Activated naive CD4-positive, alpha-beta T cell (primary cell): ENCODE measurements at places on chromosomes 3 and 15.

DNA sequence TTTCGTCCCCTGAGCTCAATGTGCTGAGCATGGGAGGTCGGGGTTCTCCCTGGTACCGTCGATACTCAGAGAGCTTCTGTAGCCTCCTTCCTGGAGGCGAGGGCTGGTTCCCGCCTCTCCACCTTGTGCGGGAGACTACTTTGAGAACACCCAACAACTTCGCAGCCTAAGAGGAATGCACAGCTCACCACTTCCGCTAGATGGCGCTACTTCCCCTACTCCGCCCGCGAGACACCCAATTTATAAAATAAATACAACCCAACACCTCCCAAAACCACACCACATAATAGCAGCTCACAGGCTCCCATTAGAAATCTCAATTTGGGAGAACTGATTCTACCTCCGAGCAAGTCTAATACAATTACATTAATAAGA is 1.2 kb downstream of the RGMA start:
- peak; percentile 15 for DNase-seq

DNA sequence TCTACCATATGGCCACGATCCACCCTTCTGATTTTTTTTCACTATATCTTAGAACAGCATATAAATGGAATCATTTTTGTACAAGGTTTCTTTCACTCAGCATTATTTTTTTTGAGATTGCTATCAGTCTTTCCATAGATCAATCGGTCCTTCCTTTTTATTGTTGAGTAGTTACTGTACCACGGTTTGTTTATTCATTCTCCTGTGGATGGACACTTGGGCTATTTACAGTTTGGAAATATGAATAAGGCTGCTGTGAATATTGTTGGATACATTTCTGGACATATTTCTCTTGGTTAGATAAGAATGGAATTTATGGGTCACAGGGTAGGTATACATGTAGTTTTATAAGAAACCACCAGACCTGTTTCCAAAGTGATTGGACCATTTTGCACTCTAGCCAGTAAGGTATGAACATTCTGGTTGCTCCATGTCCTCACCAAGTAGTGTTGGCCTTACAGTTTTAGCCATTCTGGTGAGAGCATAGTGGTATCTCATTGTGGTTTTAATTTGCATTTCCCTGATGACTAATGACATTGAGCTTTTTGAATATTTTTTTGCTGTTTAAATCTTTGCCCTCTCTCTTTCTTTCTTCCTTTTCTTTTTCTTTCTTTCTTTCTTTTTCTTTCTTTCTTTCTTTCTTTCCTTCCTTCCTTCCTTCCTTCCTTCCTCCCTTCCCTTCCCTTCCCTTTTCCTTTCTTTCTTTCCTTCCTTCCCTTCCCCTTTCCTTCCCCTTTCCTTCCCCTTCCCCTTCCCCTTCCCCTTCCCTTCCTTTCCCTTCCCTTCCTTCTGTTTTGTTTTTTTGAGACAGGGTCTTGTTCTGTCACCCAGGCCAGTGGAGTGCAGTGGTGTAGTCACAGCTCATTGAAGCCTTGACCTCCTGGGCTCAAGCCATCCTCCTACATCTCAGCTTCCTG is 49.2 kb downstream of the LRRK1 start:
- DNase-seq: no peak

DNA sequence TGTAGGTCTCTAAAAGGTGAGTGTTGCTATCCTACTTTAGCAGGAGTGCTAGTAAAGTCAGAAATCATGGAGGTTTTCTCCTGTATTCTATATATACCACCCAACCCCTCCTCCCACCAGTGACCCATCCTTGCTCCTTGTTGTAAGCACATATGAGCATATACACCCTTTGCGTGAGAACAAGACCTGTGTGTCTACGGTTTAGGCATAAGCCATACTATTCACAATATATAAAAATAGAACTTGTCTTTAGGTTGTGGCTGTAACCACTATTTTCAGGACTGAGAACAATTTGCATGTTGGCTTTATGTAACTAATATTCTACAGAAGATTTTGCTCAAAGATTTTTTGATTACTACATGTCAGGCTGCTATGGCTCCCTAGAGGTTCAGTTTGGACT is 59.1 kb upstream of the TOP2B start:
- DNase-seq: no peak

DNA sequence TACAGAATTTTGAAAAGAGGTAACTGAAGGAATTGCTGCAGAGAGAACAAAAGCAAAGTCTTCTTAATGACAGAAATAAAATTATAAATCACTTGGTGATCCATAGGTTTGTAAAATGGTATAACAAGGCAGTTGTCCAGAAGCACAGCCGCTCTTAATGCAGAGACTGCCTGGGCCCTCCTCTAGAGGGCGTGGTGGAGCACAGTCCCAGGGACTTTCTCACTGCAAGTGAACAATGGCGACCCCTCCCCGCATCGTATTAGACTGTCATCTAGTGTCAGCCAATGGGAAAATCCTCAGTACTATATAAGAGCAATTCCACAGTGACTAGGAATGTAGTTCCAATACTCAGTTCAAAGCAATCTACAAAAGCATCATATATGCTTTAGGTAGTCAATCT is 26.4 kb upstream of the ZBED2 start:
- DNase-seq: no peak

DNA sequence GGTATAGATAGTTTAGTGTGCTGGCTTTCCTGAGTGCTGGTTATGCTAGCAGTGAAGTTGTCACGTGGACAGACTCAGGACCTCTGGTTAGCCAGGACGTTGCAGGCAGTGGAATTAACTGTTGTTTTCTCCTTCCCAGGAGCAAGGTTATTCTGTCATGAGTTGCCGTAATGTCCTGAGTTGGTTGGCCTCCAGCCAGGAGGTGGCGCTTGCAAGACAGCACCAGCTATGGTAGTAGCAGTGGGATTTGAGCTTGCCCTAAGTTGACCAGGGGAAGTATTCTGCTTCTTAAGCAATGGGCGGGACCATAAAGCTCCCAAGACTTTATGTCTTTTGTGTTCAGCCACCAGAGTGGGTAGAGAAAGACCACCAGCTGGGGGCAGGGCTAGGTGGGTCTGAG is 240.7 kb upstream of the DNAJC19 start:
- DNase-seq: no peak

GRCh38 chr3:32121137-32121536 is 14.7 kb downstream of the GPD1L start:
- no peak for DNase-seq

GRCh38 chr3:4356546-4357410 is 53.6 kb downstream of the SETMAR start:
- DNase-seq: no peak

DNA sequence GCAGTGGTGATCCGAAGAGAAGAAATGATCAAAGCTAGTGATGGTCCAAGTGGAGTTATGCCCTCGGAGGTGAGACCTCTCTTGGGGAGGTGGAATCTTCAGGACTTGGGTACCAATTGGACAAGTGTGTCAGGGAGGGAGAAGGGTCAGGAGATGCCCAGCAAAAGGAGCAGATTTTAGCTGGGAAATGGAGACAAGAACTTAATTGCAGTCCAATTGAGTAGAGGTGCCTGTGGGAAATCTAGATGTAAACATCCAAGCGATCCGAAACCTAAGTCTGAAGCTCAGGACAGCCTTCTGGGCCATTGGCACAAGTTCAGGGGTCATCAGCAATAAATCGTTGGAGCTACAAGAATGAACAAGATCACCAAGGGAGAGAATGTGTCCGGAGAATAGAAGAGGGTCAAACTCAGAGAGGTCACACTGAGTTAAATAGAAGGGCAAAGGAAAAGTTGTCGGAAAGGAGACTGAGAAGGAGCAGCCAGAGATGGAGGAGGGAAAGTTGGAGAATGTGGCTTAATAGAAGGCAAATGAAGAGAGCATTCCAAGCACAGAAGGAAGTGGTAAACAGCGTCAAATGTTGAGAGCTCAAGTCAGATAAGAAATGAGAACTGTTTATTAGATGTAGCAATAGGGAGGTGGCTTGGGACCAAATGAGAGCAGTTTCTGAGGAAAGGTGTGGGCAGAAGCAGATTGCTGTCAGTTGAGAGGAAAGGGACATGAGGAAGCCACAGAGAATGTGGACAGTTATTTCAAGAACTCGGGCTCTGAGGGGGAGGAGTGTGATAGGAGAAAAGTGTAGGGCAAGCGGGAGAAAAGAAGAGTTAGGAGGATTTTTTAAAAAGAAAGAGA is 64.2 kb upstream of the FNDC3B start:
- DNase-seq: no peak

GRCh38 chr3:37694284-37694675 is 167.4 kb upstream of the CTDSPL start:
- no peak for DNase-seq

GRCh38 chr15:81478354-81478753 is 104.3 kb upstream of the TMC3 start:
- no peak for DNase-seq

GRCh38 chr15:65862682-65863081 is 6.6 kb upstream of the RAB11A start:
- DNase-seq: no peak

DNA sequence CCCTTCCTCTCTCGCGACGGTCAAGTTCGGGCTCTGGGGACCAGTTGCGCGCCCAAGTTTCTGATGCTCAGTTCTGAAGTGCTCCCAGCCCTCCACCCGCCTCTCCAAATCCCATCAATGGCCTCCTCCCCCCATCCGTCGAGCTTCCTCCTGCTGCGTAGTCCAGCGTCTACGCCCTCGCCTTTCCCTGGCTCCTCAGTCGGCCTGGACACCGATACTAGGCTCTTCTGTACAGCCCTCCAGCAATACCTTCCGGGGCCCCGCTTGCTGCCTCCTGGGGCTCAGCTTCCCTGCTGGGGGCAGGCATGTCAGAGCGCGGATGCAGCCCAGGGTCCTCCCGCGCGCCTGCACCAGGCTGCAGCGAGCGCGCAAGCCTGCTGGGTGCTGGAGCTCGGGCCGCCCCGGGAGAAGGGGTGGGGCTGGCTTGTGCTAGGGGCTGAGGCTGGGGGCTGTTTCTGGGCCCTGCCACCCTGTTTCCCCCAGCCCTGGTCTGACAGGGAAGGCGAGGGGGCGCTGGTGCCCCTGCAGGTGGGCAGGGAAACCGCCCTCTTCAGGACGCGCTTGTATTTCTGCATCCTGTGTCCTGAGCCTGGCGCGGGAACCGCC is 353.3 kb upstream of the SUCLG2 start:
- DNase-seq: peak; percentile 6

DNA sequence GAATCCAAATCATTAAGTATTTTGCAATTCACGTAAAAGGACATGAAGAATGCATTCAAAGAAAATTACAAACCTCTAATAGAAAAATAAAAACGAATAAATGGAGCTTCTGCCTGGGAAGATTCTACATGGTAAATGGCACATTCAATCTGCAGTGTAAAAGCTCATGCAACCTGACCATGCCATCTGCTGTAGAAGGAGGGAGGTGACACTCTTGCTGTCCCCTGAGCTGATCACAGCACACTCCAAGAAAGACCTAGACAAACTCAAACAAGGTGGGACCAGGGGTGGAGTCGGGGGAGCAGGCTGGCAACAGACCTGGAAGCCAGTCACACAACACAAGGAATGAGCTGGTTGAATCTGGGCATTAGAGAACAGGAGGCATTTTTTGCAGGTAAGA is 101.8 kb downstream of the BDH1 start:
- no peak for DNase-seq
